ENCODE measurements at places on chromosomes 2 and 18. TPM values are rescaled to one million over a fixed set of nuclear protein-coding genes. Genes with fewer than 3 reads are reported as not detected.

DNA sequence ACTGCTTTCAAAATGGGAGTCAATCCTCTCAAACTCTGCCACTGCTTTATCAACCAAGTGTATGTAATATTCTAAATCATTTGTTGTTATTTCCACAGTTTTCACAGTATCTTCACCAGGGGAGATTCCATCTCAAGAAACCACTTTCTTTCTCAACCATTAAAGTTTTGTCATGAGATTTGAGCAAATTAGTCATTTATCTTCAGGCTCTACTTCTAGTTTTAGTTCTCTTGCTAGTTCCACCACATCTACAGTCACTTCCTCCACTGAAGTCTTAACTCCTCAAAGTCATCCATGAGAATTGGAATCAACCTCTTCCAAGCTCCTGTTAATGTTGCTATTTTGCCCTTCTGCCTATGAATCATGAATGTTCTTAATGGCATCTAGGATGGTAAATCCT is 545.8 kb downstream of the ARHGAP15 start:
- H3K4me1 ChIP-seq, result no peaks in the 10 kb centered on the region
- no peak for DNase-seq
- H3K4me3 ChIP-seq, result no peak overlapping the region
- peaks cover 46% of the 10 kb centered on the region for H3K36me3 ChIP-seq

SRBD1 gene
- total RNA-seq, result 19.4 TPM

CDH20 gene
- not detected for total RNA-seq

DNA sequence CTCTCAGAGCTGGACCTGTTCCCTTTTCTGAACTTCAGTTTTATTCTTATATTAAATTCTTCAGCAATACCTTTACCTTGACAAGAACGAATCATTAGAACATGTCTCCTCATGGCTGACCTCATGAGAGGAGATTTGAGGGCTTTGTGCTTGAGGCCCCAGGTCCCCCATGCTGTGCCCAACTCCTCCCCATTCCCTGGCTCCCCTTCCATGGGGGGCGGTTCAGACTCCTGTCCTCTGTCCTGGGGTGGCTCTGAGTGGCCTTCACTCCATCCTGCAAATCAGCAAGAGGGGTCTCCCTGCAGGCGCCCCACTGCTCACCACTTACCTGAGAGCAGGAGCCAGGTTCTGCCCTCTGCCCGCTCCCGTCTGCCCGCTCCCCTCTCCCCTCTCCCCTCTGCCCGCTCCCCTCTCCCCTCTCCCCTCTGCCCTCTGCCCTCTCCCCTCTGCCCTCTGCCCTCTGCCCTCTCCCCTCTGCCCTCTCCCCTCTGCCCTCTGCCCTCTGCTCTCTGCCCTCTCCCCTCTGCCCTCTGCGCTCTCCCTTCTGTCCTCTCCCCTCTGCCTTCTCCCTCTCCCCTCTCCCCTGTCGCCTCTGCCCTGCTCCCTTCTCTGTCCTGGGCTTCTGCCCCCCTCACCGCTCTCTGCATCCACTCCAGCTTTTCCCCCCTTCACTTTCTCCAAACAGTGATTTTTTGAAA is 98.7 kb upstream of the ALKAL2 start:
- DNase-seq, result no peak
- no peaks in the 10 kb centered on the region for H3K36me3 ChIP-seq
- no peak overlapping the region for H3K4me3 ChIP-seq
- peaks cover under 1% of the 10 kb centered on the region for H3K4me1 ChIP-seq
- no peaks in the 10 kb centered on the region for H3K27me3 ChIP-seq
- H3K27ac ChIP-seq, result no peak overlapping the region

DNA sequence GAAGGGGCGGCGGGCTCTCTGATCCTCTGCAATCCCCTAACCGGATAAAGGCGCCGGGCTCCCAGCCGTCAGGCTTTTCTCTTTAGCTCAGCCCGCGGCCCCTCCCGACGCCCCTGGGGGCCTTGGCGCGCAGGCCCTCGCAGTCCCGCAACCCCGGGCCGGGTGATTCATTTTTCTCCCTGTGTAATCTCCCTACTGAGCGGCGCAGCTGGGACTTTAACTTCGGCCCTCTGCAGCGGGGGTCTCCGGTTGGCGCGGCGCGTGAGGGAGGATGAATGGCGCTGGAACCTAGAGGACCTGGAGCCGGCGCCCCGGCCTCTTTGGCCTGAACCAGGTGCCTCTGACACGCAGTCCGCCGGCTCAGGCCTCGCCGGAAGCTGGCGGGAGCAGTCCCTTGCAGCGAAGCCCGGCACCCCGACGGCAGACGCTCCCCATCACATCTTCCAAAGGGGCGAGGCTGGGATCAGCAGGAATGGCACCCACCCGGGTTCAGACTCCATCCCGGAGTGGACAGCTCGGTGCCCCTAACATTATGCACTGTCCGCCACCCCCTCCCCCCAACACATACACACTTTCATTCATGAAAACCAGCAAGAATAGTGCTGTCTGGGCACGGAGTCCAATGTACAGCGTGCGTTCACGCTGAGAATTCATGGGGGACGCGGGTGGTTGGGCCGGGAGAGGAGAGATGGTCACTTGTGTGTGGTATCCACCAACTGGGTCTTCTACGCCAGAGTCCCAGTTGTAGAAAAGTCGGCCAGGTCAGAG is 1.2 kb downstream of the CNGA3 start:
- peaks cover 2% of the 10 kb centered on the region for H3K4me1 ChIP-seq
- no peak overlapping the region for H3K27ac ChIP-seq
- H3K4me3 ChIP-seq, result no peak overlapping the region
- peaks cover 77% of the 10 kb centered on the region for H3K27me3 ChIP-seq
- H3K36me3 ChIP-seq, result peaks cover 2% of the 10 kb centered on the region
- DNase-seq, result no peak

- H3K36me3 ChIP-seq, result no peaks in the 10 kb centered on the region
- no peak for DNase-seq
- H3K4me3 ChIP-seq, result no peak overlapping the region
Measured at GRCh38 chr2:75243219-75243618, 43.9 kb upstream of the TACR1 start.

DNA sequence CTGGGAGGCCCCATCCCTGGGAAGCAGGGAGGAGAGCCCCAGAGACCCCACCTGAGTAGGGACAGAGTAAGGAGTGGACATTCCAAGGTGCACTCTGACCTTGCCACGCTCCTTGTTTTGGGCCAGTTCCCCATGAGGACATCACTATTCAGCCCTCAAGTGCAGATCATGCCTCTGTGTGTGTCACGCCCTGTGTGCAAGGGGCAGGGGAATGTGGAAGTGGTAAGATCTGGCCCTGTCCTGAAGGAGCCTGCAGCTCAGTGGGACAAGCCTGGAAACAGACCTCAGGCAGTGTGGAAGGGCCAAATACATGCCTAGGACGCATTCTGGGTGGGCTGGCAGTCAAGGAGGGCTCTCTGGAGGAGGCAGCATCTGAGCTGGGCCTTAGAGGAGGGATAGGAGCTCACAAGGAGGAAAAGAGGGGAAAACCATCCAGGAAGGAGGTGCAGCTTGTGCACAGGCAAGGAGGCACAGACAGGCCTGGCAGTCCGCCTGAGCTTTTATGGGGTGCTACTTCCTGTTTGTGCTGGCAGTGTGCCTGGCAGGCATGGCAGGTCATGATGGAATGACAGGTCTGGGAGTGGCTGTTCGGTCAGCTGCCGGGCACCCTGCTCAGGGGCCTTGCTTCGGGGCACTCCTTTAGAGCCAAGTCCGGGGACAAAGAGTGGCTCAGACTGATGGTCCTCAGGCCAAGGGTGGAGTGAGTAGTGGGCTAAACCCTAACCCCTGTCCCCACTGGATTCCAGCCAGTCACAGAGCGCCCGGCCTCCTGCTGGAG is 3.3 kb downstream of the KLHL30 start:
- no peaks in the 10 kb centered on the region for H3K27me3 ChIP-seq
- no peak overlapping the region for H3K4me3 ChIP-seq
- peaks cover 3% of the 10 kb centered on the region for H3K4me1 ChIP-seq

SPC25 gene
- total RNA-seq, result 52.2 TPM

TTR gene
- total RNA-seq, result not detected

PIEZO2 gene
- not detected for total RNA-seq

DNA sequence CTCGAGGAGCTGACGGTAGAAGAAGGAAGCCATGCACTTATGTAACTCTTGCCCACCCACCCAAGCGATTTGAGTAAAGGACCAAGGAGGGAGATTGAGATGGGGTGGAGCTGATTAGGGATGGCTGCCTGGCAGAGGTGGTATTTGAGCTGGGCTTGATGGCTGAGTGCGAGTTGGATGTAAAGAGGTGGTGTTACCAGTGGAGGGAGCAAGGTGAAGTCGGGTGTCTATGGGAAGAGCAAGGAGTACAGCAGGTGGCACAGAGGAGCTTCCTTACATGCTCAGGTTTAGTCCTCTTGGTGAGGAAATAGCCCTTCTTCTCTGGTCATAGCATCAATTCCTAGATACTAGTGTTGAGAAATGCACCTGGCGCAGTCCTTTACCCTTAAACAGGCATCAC is 294.2 kb upstream of the SKOR2 start:
- no peaks in the 10 kb centered on the region for H3K4me1 ChIP-seq
- H3K27ac ChIP-seq, result no peak overlapping the region
- no peak for DNase-seq
- no peaks in the 10 kb centered on the region for H3K27me3 ChIP-seq
- no peak overlapping the region for H3K4me3 ChIP-seq

All from activated CD4-positive, alpha-beta T cell treated with anti-CD3 and anti-CD28 coated beads, Interleukin-2, amount 10 ng/mL, durations not matched to agents 7 days and 5 days (primary cell).